ENCODE measurements at places on chromosomes 4 and X.

GRCh38 chrX:14027511-14028019 is 2.1 kb downstream of the GEMIN8 start:
- DNase-seq, result peak; percentile 84

- DNase-seq, result peak; percentile 80
Observed at GRCh38 chr4:139176302-139177048, 543 bp downstream of the ELF2 start.

GRCh38 chr4:89249716-89250361 is 57.8 kb downstream of the GPRIN3 start:
- no peak for DNase-seq

GRCh38 chr4:146916479-146917076 is 29.1 kb downstream of the TTC29 start:
- peak; percentile 55 for DNase-seq

DNA sequence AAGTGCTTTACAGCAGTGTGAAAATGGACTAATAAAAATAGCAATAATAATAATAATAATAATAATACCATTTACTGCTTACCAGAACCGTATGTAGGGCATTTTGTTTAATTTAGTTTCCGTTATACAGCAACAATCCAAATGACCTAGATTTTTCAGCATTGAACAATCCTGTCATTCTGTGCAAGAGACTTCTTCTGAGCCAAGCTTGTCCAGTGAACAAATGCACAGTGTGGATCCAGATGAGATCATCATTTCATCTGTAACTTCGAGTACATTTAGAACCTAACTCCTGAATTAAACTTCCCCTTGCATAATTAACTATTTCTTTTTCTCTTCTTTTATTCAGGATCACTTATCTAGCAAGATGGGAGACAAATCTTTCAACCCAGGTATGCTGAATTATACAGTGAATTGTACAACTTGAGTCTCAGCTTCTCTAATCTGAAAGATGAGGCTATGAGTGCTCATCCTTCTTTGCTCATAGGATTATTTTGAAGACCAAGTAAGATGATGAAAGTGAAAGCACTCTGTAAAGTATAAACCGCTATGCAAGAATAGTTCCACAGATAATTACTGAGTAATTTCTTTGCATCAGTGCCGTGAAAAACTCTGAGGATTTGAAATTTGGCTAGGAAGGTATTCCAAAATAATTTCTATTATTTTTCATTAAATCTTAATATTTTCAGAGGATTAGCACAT is 6.6 kb downstream of the CLNK start:
- DNase-seq, result no peak

- DNase-seq, result peak; percentile 53
Observed at GRCh38 chr4:35963974-35964515, 280.3 kb downstream of the ARAP2 start.

- no peak for DNase-seq
Observed at GRCh38 chr4:113447769-113448168, 313.8 kb downstream of the CAMK2D start.

DNA sequence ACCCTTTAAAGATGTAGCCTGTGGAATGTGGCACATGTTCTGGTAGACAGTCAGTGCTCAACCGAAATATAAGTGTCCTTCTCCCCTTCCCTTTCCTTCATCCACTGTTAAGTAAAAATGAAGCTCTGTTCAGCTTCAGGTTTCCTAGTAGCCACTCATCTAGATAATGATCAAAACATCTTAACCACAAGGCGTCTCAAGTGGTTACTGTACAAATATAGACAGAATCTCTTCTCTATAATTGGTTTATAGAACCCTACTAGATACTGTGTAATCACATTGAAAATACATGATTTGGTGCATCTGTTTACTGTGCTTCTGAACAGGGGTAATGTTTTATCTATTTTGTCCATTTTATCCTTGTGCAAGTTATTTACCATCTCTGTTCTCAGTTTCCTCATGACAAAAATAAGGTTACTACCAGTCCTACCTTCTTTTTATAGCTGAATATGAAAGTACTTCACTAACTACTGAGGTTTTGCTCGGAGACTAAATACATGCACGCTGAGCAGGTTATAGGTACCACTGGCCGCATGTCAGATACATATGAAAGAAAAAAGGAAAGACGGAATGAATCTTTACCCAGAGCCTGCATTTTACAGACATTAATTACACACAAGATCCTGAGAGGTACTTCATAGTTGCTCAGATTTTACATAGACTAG is 20.3 kb upstream of the SLC25A4 start:
- peak; percentile 27 for DNase-seq

GRCh38 chr4:7182616-7183015 is 9.7 kb upstream of the SORCS2 start:
- no peak for DNase-seq

DNA sequence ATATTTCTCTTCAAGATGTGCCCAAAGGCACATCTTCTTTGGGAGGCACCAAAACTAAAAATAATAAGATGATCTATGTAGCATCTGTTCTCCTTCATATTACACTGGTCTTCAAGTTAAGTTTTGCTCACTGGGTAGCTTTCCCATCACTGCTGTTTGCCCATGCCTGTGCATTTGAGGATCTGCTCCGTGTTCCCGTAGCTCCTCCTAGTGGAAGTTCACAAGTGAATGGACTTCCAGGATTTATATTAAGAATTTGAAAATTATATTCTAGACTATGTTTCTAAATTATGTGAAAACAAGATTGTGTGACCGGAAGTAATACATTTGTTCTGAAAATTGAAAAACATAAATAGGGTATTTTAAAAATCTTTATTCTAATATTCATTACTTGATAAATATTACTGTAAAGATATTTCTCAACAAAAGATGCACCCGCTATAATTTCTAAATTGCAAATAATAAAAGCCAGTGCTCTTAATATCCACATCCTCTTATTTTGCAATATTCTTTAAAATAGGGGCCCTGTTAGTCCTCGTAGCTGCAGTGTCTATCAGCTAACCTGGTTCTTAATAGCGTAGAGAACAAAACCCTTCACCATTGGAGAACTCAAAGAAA is 147.7 kb downstream of the RBM46 start:
- peak; percentile 31 for DNase-seq

DNA sequence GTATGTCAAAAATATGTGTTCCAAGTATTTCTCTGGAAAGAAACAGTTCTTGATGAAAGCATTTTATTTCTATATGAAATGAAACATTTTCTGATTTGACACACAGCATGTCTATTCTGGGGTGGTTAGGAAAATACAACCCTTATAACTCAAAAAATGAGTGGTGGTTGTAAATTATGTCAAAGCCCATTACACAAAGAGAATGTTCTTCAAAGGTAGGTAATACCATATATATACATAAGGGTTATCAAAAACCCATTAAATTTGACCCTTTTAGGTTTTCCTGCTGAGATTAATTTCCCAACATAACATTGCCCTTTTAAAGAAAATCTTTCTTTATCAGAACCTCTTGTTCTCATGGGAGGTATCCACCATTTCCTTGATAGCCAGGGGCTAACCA is 420.5 kb upstream of the TECRL start:
- DNase-seq, result no peak

- no peak for DNase-seq
Observed at GRCh38 chrX:40831750-40832149, 96.4 kb upstream of the MED14 start.

GRCh38 chr4:1492142-1492457 is 85.9 kb upstream of the NKX1-1 start:
- DNase-seq, result no peak

- DNase-seq, result no peak
Observed at GRCh38 chr4:176435901-176436292, 116.1 kb downstream of the SPCS3 start.

GRCh38 chrX:151974336-151975227 is at the start of gene GABRE:
Gene GABRE, minus strand, starts transcription at chrX:151974676. Its CDS starts 51 bp downstream, at chrX:151974625.
- peak; percentile 62 for DNase-seq

DNA sequence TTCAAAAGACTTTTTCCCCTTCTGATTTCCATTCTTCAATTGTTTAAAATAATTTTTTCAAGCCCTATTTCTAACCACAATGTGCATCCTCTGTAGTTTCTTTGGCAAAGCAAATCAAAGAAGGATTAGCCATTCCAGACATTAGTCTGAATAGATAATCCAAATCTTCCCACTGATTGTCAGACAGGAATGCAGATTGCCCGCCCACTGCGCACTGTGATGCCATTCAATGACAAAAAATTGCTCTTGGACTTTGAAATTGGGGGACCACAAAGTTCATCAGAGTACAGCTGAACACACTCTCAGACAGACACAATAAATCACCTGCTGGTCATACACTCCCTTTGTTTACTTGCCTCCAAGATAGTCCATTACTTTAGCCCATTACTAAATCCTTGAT is 216.5 kb upstream of the DKK2 start:
- no peak for DNase-seq

- no peak for DNase-seq
Observed at GRCh38 chrX:13440176-13440575, 120.3 kb upstream of the ATXN3L start.

DNA sequence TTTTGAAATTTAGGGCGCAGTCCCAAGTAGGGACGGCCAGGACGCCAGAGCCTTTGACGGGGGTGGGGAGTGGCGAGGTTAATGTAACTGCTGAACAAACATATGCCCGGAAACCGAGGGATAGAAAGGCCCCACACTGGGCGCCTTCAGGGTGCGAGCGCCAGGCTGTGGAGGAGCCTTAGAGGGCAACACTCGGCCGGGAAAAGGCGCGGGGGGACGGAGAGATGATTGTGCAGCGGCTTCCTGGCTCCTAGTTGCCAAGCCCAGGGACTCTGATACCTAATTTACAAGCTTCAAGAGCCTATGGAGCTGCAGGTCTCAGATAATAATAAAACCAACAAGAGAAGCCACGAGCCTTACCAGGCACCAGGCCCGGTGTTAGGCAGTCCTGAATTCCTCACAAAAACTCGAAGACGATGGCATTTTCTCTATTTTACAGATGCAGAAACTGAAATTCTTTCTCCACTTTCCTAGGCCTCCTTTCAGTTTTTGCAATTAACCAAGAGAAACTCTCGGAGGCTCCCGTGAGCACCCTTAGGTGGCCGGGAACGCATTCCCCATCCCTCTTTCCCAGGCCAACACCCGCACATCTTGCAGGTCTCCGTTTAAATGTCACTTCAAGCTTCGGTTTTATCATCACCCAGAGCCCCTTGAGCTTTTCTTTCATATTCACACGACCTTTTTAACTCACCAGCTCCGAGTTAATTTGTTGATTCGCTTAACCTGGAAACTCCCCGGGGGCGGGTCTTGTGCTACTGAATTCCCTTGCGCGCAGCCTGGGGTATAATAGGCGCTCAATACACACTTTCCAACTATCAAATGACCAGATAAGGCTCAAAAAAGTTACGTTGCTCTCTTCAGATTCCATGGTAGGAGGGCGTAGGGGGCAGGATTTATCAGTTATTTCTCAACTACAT is 6.4 kb upstream of the GSX2 start:
- no peak for DNase-seq

Data from ELR (cell line).